Stimulated activated CD4-positive, alpha-beta T cell treated with anti-CD3 and anti-CD28 coated beads, Interleukin-12 subunit alpha, Interleukin-12 subunit beta, amount 100 ng/mL, for 4 hours (primary cell): ENCODE measurements at places on chromosomes 7 and 10.

DNA sequence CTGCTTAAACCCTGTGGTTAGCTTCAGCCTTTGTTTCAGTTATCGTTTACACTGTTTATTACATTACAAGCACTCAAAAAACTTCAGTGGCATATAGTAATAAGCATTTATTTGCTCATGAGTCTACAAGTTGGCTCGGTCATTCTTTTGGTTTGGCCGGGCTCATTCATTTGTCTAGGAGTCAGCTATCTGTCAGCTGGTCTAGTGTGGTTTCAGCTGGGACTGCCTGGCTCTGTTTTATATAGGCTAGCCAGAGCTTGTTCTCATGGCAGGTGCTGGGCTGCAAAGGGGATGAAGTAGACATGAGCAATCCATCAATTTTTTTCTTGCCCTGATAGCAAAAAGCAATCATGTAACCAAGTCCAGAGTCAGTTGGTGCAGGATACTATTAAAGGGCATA lies 103.6 kb downstream of the MKLN1 start:
- no peak for DNase-seq

DNA sequence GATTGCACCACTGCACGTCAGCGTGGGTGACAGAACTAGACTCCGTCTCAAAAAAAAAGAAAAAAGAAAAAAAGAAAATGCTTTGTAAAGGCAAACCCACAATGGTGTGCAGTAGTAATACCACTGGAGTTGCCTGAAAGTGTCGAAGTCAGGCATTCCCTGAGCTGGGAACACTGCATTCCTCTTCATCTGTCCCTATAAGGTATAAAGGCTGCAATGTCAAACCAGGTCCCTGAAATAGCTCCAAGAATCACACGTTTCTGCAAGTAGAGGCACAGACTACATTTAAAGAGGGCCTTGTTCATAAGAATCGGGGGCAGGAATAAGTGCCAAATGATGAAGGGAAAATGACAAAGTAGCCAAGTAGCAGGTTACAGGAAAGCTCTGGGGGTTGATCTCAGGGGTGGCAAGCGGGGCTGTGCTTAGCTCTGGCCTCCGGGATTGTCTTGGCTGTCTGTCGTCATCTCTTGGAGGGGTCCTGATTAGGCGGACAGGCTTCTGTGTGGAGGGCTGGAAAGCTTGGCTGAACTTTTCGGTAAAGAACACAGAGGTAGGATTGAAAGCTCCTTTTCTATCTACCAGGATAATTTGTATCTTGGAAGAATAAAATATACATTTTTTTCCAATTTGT lies 109.1 kb downstream of the PFKFB3 start:
- DNase-seq: no peak

DNA sequence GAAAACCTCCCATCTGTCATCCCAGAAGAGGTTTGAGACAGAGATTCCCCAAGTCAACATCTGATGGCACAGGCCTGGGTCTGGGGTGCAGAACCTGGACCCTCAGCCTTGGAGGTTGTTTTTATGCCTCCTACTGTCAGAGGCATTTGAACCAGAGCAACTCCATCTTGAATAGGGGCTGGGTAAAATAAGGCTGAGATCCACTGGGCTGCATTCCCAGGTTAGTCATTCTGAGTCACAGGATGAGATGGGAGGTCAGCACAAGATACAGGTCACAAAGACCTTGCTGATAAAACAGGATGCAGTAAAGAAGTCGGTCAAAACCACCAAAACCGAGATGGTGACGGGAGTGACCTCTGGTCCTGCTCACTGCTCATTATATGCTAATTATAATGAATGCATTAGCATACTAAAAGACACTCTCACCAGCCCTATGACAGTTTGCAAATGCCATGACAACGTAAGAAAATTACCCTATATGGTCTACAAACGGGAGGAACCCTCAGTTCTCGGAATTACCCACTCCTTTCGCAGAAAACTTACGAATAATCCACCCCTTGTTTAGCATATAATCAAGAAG lies 92.0 kb downstream of the ITGA8 start:
- no peak for DNase-seq

GRCh38 chr10:13502380-13502779 lies 26.4 kb downstream of the BEND7 start:
- no peak for DNase-seq

GRCh38 chr10:64444564-64444963 lies 923.4 kb downstream of the REEP3 start:
- no peak for DNase-seq

- DNase-seq: no peak
These were observed 30.2 kb upstream of the NUB1 start for GRCh38 chr7:151311294-151311864.

- DNase-seq: no peak
These were observed 1.1 kb upstream of the LARP4B start for GRCh38 chr10:932589-932988.

- no peak for DNase-seq
These were observed 7.8 kb downstream of the LIPM start for GRCh38 chr10:88810196-88810961.

GRCh38 chr10:5692461-5693358 lies 8.1 kb downstream of the TASOR2 start:
- peak; percentile 47 for DNase-seq

- no peak for DNase-seq
These were observed 51.4 kb upstream of the SCIN start for GRCh38 chr7:12518920-12519681.

DNA sequence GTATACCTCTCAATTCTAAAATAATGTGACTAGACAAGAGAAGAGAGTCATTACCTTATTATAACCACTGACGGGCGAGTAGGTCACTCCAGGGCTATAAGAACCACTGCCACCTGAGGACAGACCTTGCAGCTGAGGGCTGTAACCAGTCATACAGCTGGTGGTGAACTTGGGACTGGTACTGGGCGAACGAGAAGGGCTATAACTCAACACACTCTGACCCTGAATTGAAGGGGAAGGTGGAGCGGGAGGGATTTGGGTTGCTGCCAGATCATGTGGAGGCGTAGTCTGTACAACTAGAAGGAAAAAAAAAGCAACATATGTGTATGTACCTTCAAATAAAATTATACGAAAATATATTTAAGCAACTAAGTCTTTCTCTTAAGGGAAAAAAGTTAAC lies 3.4 kb downstream of the TMEM209 start:
- no peak for DNase-seq

- no peak for DNase-seq
These were observed 56.2 kb downstream of the SEMA3D start for GRCh38 chr7:85130702-85131101.

- DNase-seq: peak; percentile 20
These were observed 32.5 kb upstream of the KNDC1 start for GRCh38 chr10:133127291-133128125.

DNA sequence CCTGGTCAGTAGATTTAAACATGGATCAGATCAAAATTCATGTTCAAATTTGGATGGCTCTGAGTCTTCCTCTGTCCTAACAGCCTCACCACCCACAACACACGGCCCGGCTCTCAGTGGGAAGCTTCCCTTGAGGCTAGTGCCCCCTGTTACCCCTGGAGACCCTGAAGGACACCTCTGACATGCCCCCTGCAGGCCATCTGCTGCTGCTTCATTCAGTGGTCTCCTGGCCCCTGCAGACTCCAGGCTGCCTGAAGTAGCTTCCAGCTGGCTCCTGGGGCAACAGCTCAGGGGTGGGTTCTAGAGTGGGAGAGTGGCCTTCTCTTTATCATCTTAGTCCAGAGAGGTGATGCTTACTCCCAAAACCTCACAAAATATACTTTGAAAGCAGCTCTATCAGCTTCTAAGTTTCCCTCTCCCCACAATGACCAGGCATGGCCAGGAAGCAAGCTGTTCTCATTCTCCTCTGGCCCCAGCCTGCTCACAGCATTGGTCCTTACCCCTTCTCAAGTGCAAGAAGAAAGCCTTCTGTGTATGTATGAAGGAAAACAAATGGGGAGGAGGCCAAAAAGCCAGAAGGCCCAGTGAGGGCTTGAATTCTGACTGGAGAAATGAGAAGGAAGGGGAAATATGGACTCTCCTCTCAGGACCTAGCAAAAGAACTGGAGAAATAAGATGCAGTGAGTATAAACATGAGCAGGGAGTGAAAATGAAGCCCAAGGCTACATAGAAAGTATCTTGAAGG lies 189.6 kb upstream of the INHBA start:
- DNase-seq: no peak

DNA sequence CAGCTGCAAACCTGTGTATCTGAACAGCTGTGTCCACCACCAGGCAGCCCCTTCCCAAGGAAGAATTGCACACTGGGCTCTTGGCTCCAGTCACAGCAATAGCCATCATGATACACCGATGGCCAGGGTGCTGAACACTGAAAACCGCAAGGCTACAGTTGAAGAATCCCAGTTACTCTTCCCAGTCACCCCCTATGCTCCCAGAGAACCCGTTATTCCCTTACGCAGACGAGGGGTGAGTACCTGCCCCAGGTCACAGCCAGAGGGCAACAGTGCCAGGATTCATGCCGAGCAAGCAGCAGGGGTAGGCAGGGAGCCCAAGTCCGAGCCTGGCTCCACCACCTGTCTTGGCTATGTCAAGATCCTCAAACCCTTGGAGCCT lies 57.8 kb downstream of the RASGEF1A start:
- no peak for DNase-seq

DNA sequence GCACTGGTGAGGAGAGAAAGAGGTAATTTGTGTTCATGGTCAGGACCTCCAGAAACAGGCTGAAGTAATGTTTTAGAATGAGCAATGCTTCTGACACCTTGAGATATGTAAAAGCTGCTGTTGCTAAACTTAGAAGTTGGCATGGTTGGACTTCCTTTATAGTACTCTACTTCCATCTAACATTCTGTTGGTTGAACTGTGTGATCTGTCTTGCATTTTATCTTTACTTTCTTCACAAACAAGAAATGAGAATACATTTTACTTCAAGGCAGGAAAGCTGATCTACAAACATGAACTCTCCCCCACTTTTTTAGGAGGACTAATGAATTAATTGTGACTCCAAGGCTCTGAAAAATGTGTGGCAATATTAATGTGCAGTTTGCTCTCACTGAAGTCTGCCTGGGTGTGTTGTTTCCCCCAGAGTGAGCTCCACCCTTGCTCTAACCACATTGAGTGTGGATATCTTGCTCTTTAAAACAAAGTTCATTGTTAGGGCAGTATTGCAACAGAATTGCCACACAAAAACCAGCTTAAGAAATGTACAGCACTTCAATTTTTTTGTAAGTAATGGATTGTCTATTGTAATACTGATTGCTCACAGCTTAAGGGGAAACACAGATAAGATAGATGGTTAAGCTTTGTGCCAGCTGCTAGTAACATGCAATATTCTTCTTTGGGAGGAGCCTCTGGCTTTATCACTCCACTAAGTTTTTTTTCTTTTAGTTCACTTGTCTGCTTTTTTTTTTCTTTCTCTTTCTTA lies 69.0 kb downstream of the ADD3 start:
- no peak for DNase-seq

GRCh38 chr10:103765168-103765567 lies 90.2 kb downstream of the SH3PXD2A start:
- DNase-seq: no peak

- no peak for DNase-seq
These were observed 51.0 kb downstream of the FBXW4 start for GRCh38 chr10:101644002-101644401.

GRCh38 chr10:56653289-56653688 lies 292.2 kb upstream of the ZWINT start:
- DNase-seq: no peak

GRCh38 chr7:132269718-132270117 lies 306.6 kb downstream of the PLXNA4 start:
- DNase-seq: no peak

DNA sequence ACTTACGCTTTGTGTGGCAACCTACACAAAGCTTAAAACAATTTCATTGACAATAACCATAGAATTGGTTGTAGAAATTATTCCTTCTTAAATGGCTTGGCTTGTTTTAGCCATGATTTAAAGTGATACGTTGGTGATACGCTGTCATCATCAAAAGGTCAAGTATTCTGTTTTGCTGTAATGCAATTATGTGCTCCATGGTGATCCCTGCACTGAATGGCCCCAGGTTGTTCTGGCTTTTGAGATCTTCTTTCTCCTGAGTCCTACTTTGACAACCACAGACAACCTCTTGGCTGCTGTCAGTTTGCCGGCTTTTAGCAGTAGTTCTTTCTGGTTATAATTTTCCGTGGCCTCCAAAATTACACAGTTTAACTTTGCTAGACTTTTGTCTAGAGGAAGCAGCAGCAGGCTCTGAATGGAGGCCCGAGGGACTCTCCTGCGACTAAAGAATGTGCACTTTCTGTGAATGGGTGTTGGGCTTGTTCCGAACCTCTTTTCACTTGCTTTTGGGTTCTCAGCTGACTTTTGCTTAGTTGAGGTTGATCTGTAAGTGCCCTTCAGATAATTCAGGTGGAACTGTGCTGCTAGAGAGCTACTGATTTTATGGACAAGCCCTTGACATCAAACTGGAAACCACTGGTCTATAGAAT lies 104.7 kb downstream of the TMEM178B start:
- DNase-seq: no peak

DNA sequence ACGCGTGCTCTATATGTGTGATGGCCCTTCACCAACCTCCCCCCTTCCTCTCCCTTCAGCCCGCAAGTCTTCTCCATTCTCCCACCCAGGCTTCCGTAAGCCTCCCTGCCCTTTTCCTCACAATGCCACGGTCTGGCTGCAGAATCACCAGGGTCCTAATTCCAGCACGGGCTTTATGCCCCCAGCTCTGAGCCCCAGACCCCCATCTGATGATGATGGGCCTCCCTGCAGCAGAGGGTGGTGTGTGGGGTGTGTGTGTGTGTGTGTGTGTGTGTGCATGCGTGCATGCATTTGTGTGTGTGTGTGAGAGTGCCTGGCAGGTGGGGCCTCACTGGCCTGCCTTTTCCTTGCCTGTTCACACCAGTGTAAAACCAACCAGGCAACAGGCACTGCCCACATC lies 109.9 kb downstream of the OAT start:
- DNase-seq: no peak

GRCh38 chr10:31143331-31143935 lies 111.8 kb upstream of the ZNF438 start:
- no peak for DNase-seq

GRCh38 chr10:5981529-5981928 lies 4.2 kb upstream of the IL15RA start:
- no peak for DNase-seq

GRCh38 chr7:100642534-100642907 lies 1.2 kb upstream of the TFR2 start:
- DNase-seq: peak; percentile 16
